ENCODE measurements at places on chromosomes 5 and 9. TPM values are rescaled to one million over a fixed set of nuclear protein-coding genes. Genes with fewer than 3 reads are reported as not detected.

SLC25A25 gene
- total RNA-seq: 7.0 TPM

MYMK gene
- total RNA-seq: not detected

SCGB3A2 gene
- total RNA-seq: not detected

PCDHGA11 gene
- total RNA-seq: not detected

C5orf63 gene
- total RNA-seq: 4.0 TPM

RASGRF2 gene
- 1.1 TPM for total RNA-seq

DNAI1 gene
- 0.38 TPM for total RNA-seq

PCDHB10 gene
- total RNA-seq: 0.06 TPM

ANKRD18B gene
- total RNA-seq: 4.0 TPM

TMC1 gene
- not detected for total RNA-seq

PCDHB16 gene
- total RNA-seq: 0.05 TPM

ZNF366 gene
- total RNA-seq: not detected

PCDHA7 gene
- 0.07 TPM for total RNA-seq

NINJ1 gene
- 81.2 TPM for total RNA-seq

ARRDC3 gene
- 5.0 TPM for total RNA-seq

TTLL11 gene
- total RNA-seq: 4.0 TPM

GPR151 gene
- total RNA-seq: not detected

GRXCR2 gene
- not detected for total RNA-seq

CCDC183 gene
- total RNA-seq: 0.21 TPM

NDUFS6 gene
- 119 TPM for total RNA-seq

TIMD4 gene
- 0.60 TPM for total RNA-seq

SLIT3 gene
- total RNA-seq: 19.5 TPM

MACROH2A1 gene
- 205 TPM for total RNA-seq

DMRT2 gene
- total RNA-seq: not detected

APBA1 gene
- 0.15 TPM for total RNA-seq

FAM221B gene
- not detected for total RNA-seq

DMGDH gene
- not detected for total RNA-seq

Measured in A549 treated with dexamethasone at 1 μM for 4 hours (cell line).